ENCODE measurements at places on chromosomes 4 and X. TPM values are rescaled to one million over a fixed set of nuclear protein-coding genes. Genes with fewer than 3 reads are reported as not detected.

- DNase-seq = peak; percentile 45
- H3K4me1 ChIP-seq = no peaks in the 10 kb centered on the region
- H3K27me3 ChIP-seq = no peaks in the 10 kb centered on the region
- no peaks in the 10 kb centered on the region for H3K36me3 ChIP-seq
Measured at GRCh38 chr4:173958445-173958844, 325.0 kb downstream of the FBXO8 start.

Gene USP17L18
- not detected for total RNA-seq

- H3K4me3 ChIP-seq = no peak overlapping the region
- no peaks in the 10 kb centered on the region for H3K36me3 ChIP-seq
- H3K27ac ChIP-seq = no peak overlapping the region
- H3K27me3 ChIP-seq = no peaks in the 10 kb centered on the region
- H3K4me1 ChIP-seq = no peaks in the 10 kb centered on the region
Measured at GRCh38 chrX:137749246-137749645, 183.3 kb downstream of the ZIC3 start.

Gene ADH1C
- not detected for total RNA-seq

Gene OTUD6A
- total RNA-seq = not detected

GRCh38 chr4:3201718-3202702 is 46.9 kb upstream of the MSANTD1 start:
- no peak overlapping the region for H3K4me3 ChIP-seq
- DNase-seq = peak; percentile 68
- no peaks in the 10 kb centered on the region for H3K27me3 ChIP-seq
- H3K27ac ChIP-seq = no peak overlapping the region
- H3K4me1 ChIP-seq = peaks cover 11% of the 10 kb centered on the region

Gene CT45A8
- not detected for total RNA-seq

GRCh38 chr4:33494150-33494549 is 2750.2 kb downstream of the ARAP2 start:
- DNase-seq = peak; percentile 3
- H3K36me3 ChIP-seq = no peaks in the 10 kb centered on the region
- no peaks in the 10 kb centered on the region for H3K27me3 ChIP-seq

Gene KLB
- total RNA-seq = not detected

DNA sequence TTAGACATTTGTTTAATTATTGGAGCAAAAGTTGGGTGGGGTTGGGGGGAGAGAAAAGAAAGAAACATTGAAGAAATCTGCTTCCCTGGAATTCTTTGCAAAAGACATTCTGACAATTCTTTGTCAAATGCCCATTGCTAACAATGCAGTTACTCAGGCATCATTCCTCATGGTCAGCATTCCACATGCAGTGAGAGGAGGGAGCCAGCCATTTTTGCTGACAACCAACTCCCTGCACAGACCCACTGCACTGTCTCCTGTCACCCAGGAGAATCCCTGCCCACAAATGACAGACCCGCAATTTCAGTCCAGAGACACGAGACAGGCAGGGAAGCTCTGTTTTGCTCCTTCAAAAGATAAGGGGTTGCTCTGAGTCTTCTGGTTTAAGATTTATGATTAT is 985.1 kb upstream of the SLIT2 start:
- H3K27me3 ChIP-seq = no peaks in the 10 kb centered on the region
- H3K4me3 ChIP-seq = no peak overlapping the region
- H3K36me3 ChIP-seq = no peaks in the 10 kb centered on the region
- no peak overlapping the region for H3K27ac ChIP-seq

Gene PORCN
- total RNA-seq = 30.5 TPM

GRCh38 chr4:74109870-74110605 is 11.0 kb upstream of the CXCL2 start:
- peak; percentile 97 for DNase-seq
- peak overlapping the region; percentile 97 for H3K27ac ChIP-seq
- H3K36me3 ChIP-seq = no peaks in the 10 kb centered on the region
- peaks cover 56% of the 10 kb centered on the region for H3K4me1 ChIP-seq

GRCh38 chr4:98642991-98643426 is 15.4 kb downstream of the TSPAN5 start:
- peaks cover 27% of the 10 kb centered on the region for H3K4me1 ChIP-seq
- DNase-seq = peak; percentile 81
- H3K36me3 ChIP-seq = no peaks in the 10 kb centered on the region

GRCh38 chr4:56575820-56576429 is 70.3 kb downstream of the ARL9 start:
- no peak overlapping the region for H3K27ac ChIP-seq
- peak; percentile 24 for DNase-seq
- H3K4me3 ChIP-seq = no peak overlapping the region

GRCh38 chr4:150863456-150863855 is 151.6 kb downstream of the LRBA start:
- H3K4me1 ChIP-seq = no peaks in the 10 kb centered on the region
- no peak overlapping the region for H3K27ac ChIP-seq
- H3K27me3 ChIP-seq = no peaks in the 10 kb centered on the region
- H3K36me3 ChIP-seq = no peaks in the 10 kb centered on the region

Gene KIF4A
- total RNA-seq = 1.7 TPM

Gene PRR32
- total RNA-seq = not detected

Gene GAGE12G
- not detected for total RNA-seq

GRCh38 chrX:4841216-4841745 is 1127.8 kb upstream of the PRKX start:
- H3K27ac ChIP-seq = no peak overlapping the region
- H3K36me3 ChIP-seq = no peaks in the 10 kb centered on the region
- DNase-seq = no peak
- no peak overlapping the region for H3K4me3 ChIP-seq
- no peaks in the 10 kb centered on the region for H3K27me3 ChIP-seq

Gene OPRPN
- not detected for total RNA-seq

- no peak for DNase-seq
- H3K4me1 ChIP-seq = no peaks in the 10 kb centered on the region
- no peaks in the 10 kb centered on the region for H3K36me3 ChIP-seq
- H3K4me3 ChIP-seq = no peak overlapping the region
Measured at GRCh38 chr4:73432169-73433000, 3.6 kb upstream of the AFP start.

Gene CLCN3
- 55.1 TPM for total RNA-seq

DNA sequence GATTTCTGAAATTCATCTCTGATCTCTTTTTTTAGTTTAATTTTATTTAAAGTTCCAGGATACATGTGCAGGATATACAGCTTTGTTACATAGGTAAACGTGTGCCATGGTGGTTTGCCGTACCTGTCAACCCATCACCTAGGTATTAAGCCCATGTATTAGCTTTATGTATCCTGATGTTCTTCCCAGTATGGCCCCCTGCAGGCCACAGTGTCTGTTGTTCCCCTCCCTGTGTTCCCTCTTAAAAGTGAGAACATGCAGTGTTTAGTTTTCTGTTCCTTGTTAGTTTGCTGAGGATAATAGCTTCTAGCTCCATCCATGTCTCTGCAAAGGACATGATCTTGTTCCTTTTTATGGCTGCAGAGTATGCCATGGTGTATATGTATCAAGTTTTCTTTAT is 153.2 kb downstream of the RAPGEF2 start:
- H3K36me3 ChIP-seq = no peaks in the 10 kb centered on the region
- no peak for DNase-seq
- no peaks in the 10 kb centered on the region for H3K4me1 ChIP-seq
- H3K4me3 ChIP-seq = no peak overlapping the region
- no peak overlapping the region for H3K27ac ChIP-seq

- no peaks in the 10 kb centered on the region for H3K36me3 ChIP-seq
- H3K4me3 ChIP-seq = no peak overlapping the region
- H3K27me3 ChIP-seq = no peaks in the 10 kb centered on the region
- no peak overlapping the region for H3K27ac ChIP-seq
- no peaks in the 10 kb centered on the region for H3K4me1 ChIP-seq
Measured at GRCh38 chr4:64146030-64146429, 263.2 kb downstream of the TECRL start.

DNA sequence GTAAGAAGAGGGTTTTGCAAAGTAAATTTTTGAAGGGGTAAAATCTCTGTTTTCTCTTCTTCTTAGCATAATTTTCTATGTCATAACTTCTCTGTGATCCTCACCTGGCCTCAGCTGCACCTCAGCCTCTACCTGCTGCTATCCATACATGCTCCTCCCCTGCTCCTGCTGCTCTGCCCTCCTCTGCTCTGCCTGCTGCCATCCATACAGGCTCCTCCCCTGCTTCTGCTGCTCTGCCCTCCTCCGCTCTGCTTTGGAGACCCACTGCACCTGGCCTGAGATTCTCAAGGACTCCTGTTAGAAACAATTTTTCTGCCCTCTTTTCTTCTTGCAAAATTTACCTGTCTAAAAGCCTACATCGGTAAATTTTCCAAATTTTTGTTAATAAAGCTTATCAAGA is 388.6 kb upstream of the PITX2 start:
- DNase-seq = no peak
- no peak overlapping the region for H3K4me3 ChIP-seq
- no peaks in the 10 kb centered on the region for H3K27me3 ChIP-seq

DNA sequence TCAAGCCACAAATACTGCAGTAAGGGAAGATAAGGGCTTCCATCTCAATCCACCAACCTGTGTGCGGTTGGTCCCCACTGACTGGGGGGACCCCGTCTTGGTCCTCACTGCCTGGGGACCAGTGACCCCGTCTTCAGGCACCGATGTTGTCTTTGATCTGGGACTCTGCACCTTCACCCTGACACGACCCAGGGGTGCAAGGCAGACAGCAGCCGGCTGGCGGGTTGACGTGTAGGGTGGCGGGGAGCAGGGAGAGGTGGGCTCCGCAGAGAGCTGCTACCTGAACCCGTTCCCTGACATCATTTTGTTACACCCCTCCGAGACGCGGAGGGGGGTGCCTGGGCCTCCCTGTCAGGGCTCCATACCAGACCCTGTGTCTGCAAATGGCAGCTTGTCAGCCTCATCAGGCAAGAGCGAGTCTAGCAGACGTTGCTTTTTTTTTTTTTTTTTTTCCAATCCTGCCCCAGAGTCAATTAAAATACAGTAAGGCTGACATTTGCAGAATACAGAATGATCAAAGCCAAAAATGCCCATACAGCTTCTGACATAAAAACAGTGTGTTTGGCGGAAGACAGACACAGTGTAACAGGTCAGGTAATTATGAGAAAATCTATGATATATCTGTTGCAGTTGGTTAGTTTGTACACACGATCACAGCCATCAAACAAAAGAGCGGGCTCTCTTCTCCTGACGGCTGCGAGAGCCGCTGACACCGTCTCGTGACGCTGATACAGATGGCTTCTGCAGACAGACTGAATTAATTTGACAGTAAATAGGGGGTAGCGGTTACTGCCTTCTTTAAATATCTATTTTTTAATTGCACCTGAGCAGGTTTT is 118.6 kb downstream of the CRLF2 start:
- H3K4me1 ChIP-seq = no peaks in the 10 kb centered on the region
- no peak overlapping the region for H3K4me3 ChIP-seq
- H3K27me3 ChIP-seq = no peaks in the 10 kb centered on the region
- H3K36me3 ChIP-seq = no peaks in the 10 kb centered on the region
- H3K27ac ChIP-seq = no peak overlapping the region
- DNase-seq = no peak

- H3K4me1 ChIP-seq = no peaks in the 10 kb centered on the region
- H3K4me3 ChIP-seq = no peak overlapping the region
- H3K27ac ChIP-seq = no peak overlapping the region
- no peaks in the 10 kb centered on the region for H3K36me3 ChIP-seq
Measured at GRCh38 chr4:22922426-22922825, 229.7 kb downstream of the GBA3 start.

DNA sequence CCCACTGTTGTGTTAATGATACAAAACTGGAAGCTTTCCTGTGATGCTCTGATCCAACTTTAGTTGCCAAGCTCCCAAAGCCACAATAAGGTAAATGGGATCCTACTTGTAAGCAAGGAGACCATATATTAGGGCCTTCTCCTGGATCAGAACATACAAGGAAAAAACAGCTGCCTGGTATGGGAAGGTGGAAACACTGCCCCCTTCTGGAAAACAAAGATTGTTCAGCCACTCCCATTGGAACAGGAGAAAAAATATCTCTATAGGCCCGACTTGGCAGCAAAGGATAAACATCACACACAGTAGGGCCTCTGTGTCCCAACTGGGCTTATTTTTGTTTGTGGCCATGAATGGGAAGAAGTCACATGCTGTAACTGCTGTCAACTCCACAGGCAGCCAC is 166.5 kb downstream of the TBX22 start:
- no peak overlapping the region for H3K27ac ChIP-seq
- no peak overlapping the region for H3K4me3 ChIP-seq
- no peak for DNase-seq

DNA sequence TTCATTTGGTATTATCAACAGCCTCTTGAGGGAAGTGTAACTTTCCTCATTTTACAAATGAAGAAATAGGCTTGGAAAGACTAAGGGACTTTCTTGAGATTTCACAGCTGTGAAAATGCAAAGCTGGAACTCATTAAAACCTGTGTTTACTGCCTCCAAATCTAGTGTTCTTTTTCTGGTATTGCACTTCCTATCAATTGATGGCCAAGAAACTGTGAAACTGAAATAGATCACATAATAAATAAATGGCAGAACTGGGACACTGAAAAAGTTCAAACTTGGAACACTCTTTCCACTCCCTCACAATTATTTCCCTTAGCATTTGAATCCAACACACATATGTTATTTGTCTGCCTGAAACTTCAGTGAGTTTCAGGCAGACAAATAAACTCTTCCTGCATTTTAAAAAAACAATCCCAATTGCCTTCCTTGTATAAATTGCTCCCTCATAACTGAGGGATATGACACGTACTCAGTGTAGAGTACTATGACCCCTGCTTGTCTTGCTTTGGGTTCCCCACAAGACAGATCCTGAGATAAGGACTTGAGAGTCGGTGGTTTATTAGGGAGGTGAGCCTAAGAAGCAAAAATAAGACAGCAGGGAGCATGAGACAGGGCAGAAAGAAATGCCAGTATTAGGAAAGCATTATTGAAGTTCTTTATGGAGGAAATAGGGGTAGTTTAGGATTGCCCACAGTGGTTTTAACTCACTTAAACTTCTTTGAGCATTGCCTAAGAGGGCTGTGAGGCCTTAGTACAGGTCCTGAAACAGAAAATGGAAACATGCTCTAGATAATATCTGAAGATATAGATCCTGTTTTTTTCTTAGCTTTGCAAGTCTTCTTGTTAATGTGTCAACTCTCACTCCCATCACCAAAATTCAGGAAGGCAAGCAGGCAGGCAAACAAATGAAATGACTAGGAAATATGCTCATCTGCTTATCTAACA is 33.9 kb downstream of the RTL3 start:
- no peak overlapping the region for H3K4me3 ChIP-seq
- no peaks in the 10 kb centered on the region for H3K4me1 ChIP-seq
- H3K27ac ChIP-seq = no peak overlapping the region
- no peaks in the 10 kb centered on the region for H3K36me3 ChIP-seq
- no peaks in the 10 kb centered on the region for H3K27me3 ChIP-seq

DNA sequence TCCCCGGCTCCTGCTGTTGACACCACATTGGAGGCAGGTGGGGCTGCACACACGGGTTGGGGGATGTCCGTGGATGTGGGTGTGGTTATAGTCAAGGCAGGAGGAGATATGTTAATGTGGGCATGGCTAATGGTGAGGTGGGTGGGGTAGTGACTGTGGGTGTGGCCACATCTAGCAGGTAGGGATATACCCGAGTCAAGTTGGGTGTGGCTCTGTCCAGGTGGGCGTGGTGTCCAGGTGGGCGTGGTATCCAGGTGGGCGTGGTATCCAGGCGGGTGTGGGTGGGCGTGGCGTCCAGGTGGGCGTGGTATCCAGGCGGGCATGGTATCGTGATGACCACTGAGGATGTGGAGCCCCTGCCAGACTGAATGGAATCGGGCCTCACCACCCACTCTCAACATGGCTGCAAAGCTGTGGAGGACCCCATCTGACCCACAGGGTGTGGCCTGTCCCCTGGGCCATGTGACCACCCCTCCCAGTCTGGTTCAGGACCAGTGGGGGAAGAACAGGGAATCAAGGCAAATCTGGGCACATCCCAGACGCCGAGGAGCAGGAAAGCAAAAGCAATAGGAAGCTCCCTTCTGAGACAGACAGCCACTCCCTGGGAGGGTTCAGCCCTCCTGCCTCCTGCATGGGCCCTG is 21.0 kb downstream of the MAN2B2 start:
- no peak overlapping the region for H3K27ac ChIP-seq
- no peak overlapping the region for H3K4me3 ChIP-seq
- H3K27me3 ChIP-seq = no peaks in the 10 kb centered on the region
- DNase-seq = no peak

Gene CNGA1
- not detected for total RNA-seq
